ENCODE measurements at places on chromosomes 5 and 9.

DNA sequence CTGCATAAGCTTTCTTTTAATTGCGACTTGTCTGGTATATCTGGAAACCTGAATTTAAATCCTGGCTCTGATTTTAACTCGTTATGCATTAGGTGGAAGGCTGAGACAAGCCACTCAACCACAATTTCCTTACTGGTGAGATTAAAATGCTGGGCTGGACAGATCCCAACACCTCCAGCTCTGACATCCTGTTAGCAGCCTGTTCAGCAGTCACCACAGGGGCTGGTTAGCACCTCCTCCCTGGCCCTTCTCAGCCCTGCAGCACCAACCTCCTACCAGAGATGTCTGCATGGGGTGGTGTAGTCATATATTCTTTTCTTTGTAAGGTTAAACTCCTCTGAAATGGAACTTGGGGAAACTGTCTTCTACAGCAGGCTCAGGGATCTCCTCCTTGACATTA is 156.5 kb upstream of the NFIL3 start:
- peak; percentile 16 for DNase-seq

- no peak for DNase-seq
Measured at GRCh38 chr5:171999877-172000276, 6.6 kb downstream of the FBXW11 start.

DNA sequence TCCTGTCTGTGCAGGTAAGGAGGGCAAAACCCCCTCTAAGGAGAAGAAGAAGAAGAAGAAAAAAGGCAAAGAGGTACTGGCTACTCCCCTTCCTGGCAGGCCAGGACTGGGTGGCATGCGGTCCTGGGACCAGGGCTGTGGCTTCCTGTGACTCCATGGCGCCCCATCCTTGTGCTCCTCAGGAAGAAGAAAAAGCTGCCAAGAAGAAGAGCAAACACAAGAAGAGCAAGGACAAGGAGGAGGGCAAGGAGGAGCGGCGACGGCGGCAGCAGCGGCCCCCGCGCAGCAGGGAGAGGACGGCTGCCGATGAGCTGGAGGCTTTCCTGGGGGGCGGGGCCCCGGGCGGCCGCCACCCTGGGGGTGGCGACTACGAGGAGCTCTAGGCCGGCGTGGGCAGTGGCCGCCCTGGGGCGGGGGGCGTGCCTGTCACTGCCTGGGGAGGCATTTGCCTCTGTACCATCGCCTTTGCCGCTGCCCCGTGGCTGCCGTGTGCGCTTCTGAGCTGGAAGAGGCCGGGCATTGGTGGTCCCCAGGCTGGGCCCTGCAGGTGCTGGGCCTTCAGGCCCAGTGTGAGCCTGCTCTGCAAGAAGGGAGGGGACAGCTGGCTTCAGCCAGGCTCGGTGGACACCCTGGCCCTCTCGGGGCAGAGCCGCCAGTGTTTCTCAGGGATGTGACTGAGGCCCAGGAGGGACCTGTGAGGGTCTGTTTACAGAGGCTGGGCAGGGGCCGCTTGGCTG is 2.0 kb upstream of the AJM1 start:
- no peak for DNase-seq

DNA sequence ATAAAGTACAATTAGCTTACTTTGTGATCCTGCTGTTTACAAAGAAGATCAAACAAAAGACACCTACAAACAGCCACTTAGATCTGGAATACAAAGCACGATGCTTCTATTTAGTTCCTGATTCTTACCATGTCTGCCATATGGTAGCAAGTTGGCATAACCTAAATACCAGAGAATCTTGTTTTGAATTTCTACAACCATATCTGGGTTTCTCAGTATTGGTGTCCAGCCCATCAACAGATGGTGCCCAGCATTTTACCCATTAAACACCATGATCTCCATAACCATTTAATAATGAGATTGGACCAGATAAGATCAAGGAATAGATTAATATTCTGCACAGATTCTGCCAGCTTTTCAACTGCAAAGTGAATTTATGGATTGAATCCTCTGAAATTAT is 29.8 kb downstream of the SLC24A2 start:
- DNase-seq, result no peak

GRCh38 chr5:53114988-53115387 is 5.4 kb upstream of the MOCS2 start:
- DNase-seq, result no peak

DNA sequence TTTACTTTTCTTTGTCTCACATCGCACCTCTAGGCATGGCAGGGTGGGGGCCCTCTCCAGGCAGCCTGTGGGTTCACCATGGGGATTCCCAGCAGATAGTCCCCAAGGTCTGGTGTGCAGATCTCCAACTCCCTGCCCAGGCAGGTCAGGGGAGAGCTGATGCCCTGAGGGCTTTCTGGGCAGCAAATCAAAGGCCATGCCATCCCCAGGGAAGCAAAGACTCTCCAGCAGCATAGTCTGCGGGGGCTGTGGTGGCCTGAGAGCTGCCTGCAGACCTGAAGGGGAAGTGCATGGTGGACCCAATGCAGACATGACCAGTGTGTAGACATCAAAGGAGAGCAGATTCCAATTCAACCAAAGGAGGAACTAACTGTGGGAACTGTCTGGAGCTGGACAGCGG is 7.7 kb downstream of the NEURL1B start:
- no peak for DNase-seq

- DNase-seq, result no peak
Measured at GRCh38 chr5:146695646-146696045, 179.7 kb upstream of the GPR151 start.

DNA sequence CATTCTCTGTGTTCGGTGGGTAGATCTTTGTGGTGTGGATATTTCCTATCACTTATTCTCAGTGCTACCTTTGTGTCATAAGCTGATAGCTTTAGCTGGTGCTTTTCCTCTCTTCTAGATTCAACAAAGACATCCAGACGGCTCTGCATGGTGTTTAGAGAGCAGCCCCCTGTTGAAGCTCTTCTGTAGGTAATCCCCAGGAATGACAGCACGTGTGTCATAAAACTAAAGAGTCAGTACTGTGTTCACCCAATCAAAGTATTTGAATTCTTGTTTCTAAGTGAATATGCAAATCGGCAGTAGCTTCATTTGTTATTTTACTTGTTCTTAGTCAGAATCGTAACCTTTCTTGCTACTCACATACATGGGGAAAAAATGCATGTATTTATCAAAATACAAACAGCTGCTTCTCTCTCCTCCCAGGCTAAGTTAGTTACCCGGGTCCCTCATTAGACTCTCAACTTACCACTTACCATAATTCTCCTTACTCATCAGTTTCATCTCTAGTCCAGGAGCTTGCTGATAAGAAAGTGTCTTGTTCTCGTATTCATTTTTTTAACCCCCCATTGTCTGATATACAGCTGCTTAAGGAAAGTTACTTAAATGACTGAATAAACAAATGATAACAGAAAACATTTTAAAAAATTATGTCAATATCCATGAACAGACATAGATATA is 1696.0 kb upstream of the WWC1 start:
- no peak for DNase-seq

DNA sequence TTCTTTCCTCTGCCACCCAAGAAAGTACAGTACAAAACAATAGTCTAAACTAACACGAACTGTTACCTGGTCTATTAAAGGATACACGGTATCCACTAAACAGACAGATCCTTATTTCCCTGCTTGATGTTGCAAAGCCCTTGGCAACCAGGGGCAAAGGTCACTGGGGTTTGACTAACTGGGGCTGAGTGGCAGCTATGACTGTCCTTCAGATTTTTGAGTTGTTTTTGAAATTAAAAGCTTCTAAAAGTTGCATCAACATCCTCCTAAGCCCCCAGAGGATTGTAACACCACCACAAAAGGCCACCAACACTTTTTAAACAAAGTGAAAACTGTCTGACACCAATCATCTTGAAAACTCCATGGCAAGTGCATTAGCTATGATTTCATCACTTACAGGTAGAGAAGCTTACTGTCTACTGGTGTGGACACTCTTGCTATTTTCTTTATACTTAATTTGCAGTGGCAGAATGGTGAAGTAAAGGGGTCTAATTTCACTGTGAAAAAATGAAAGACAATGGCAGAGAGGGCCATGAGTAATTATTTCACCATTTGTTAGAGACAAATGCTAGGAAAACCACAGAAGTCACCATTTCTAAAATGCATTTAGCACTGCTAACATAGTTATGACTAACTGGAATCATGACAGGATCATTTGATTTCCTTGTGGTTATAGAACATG is 292.4 kb downstream of the EFNA5 start:
- no peak for DNase-seq

DNA sequence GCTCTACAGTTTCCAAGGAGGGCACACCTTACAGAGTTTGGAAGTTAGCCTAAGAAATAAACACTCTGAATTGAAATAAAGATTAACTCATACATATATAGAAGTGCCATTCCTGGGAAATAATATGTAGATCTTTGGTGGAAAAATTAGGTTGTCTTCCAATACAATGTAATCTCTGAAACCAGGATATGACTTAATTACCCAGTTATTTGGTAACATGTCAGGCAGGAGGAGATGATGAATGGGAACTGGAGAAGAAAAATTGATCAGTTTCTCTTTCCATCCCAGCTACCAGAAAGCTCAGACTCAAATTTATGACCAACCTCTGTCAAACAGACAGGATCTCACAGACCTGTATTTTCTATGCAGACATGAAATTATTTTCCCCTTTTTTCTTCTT is 215.2 kb upstream of the SNX2 start:
- no peak for DNase-seq

DNA sequence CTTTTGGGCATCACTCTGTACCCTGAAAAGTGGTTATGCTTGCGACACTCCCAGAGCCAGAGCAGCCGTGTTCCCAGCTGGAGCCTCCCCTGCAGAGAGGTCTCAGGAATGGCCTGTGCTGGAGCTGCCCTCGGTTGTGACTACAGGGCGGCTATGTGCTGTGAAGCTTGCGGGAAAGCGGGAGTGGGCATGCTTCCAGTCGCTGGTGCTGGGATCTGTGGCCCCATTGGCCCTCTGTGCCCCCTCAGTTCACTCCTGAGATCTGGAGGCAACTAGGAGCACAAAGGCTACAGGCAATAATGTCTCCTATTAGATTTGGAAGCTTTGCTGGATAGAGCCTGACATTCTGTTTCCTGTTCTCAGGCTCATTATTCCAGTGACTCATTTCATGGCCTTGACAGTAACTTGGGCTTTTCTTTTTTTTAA is 56.9 kb downstream of the GPR107 start:
- DNase-seq, result no peak

Data from fibroblast of skin of left quadriceps (primary cell).